Naive B cell (primary cell): ENCODE measurements at places on chromosomes 3 and 15. TPM values are rescaled to one million over a fixed set of nuclear protein-coding genes. Genes with fewer than 3 reads are reported as not detected.
A peak's percentile ranks its signal among the peaks of the same experiment; 100 is the strongest.

Gene PRR20G
- polyA plus RNA-seq: not detected

Gene TPRA1
- 19.9 TPM for polyA plus RNA-seq

Gene IQCH
- polyA plus RNA-seq: not detected

Gene RGMA
- polyA plus RNA-seq: not detected

Gene C3orf22
- polyA plus RNA-seq: not detected

DNA sequence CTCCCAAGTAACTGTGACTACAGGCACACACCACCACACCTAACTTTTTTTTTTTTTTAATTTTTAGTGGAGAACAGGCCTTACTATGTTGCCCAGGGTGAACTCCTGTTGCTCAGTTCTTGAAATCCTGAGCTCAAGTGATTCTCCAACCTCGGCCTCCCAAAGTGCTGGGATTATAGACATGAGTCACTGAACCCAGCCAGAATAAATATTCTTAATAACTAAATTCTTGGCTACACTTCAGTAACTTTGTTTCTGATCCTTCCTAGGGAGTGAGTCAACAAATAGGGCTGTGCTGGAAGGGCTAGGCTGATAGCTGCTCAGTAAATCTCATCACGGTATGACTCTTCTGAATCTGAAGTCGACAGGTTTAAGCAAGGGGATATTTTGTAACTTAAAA is 56.6 kb downstream of the P3H2 start:
- no peak for DNase-seq

- DNase-seq: no peak
These were observed 189.6 kb downstream of the XXYLT1 start for GRCh38 chr3:195081242-195081963.

GRCh38 chr15:78873793-78874765 is 1.4 kb downstream of the MORF4L1 start:
- DNase-seq: no peak

DNA sequence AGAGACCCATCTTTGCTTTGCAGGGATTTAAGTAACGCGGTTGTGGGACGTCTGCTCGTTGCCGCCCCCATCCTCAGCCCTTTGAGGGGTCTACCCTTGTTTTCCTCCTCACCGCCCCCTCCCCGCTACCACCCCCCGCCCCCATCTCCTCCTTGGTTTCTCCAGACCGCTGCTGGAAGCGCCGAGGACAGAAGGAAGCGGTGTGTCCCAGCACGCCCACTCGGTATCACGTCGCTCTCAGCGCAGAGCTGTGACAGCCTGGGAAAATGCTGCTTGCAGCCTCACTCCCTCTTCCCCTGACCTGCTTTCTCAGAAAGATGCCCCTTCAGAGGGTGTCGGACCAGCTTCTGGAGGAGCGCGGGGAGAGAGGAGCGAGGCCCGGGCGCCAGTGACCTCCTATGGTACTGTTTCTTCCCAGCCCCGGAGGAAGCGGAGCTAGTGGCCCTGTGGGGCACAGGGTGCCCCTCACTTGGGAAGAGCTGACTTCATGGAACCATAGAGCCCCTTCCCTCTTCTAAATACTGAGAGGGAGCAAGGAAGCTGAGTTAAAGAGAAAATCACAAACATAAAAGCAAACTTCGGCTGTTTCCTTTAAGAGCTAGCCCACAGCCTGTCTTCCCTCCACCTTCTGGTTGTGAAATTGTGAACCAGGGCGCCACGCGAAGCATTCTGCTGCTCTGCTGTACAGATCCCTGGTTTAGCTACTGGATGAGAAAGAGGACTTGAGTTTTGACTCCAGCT is 698 bp downstream of the IL1RAP start:
- peak; percentile 17 for DNase-seq

GRCh38 chr3:183329543-183329942 is 76.5 kb downstream of the B3GNT5 start:
- no peak for DNase-seq

DNA sequence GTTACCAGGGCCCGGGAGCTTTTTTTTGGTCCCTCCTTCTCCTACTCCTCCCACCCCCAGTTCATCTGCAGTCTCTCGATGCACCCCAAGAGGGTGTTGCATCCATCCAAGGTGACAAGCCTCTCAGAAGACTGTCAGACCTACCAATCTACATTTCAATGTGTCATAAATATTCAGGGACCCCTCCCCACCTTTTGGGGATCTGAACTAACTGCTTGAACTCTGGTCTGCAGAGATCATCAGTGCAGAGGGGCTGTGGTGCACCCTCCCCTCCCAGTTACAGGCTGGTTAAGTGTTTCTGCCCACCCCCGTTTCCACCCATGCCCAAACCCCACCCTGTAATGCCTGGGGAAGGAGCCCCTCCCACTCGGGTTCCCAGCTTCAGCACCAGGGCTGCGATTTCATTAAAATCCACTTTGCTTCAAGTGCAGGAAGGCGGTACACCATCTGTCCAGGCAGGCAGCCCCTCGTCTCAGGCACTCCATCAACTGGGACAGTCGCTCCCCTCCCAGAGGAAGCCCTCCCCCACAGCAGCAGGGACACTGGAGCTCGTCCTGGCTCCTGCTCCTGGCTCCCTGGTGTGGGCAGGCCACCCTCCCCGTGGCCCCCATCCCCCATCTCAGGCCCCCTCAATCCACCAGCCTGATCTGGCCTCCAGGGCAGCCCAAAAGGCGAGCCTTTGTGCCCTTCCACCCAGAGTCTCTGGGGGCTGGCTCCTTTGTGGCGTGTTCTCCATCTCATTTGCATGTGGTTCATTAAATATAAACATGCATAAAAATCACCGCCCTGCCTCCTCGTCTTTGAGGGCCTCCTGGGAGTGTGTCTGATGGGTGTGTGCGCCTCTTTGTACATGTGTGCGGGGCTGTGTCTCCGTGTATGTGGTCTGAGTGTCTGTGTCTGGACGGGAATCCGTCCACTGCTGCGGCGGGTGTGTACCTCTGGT is 32.3 kb downstream of the RNU5B-1 start:
- DNase-seq: no peak

- no peak for DNase-seq
These were observed 22.2 kb downstream of the CFAP100 start for GRCh38 chr3:126416943-126417342.

DNA sequence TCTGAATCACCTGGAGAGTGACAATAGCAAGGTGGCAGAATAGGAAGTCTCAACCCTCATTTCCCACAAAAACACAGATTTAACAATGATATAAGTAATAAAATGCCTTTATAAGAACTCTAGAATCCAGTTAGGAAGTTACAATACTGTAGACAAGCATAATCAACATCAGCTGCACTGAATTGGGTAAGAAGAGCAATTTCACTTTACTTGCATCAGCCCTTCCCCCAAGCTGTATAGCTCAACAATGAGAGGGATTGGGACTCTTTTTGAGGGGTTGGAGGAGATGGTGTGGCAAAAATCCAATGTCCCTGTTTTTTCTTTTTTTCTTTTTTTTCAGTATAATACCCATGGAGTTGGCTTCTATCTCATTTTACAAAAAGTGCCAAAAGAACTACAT is 63.1 kb downstream of the SERP1 start:
- no peak for DNase-seq

DNA sequence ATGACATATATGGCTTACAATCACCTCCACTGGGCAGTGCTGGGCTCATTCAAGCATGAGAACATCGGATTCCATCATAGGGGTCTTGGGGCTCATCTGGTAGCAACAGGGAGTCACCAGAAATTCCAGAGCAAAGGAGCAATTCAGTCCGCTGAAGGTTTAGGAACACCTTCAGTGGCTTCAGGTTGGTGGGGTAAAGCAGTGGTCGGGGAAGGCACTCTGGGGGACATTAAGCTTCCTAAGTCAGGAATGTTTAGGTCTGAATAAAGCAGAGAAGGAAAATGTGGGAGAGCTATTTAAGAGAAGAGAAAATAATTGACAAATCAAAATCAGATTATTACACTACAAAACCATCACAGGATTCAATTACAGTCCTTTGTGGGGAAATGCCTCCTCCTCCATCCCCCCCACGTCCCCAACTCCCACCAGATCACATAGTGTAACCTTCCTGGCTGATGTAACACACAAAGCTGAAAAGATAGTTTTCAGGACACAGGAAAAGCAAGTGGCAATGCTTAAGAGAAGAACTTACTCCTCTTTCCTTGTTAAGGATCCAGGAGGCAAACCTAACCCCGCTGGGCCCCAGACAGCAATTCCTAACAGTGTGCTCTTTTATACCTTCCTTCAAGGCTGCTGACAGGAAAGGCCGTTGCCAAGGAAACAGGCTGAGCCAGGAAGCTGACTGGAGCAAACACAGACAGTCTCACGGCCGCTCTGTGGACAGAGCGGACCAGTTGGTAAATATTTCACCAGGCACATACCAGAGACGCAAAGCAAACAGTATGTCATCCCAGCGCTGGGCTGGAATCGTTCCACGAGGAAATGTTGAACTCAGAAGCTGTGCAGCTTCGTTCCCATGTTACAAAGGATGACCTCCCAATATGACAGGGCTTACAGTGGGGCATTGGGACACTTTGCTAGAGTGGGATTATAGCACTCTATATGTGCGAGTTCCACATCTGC is 57.5 kb upstream of the LMCD1 start:
- DNase-seq: no peak

DNA sequence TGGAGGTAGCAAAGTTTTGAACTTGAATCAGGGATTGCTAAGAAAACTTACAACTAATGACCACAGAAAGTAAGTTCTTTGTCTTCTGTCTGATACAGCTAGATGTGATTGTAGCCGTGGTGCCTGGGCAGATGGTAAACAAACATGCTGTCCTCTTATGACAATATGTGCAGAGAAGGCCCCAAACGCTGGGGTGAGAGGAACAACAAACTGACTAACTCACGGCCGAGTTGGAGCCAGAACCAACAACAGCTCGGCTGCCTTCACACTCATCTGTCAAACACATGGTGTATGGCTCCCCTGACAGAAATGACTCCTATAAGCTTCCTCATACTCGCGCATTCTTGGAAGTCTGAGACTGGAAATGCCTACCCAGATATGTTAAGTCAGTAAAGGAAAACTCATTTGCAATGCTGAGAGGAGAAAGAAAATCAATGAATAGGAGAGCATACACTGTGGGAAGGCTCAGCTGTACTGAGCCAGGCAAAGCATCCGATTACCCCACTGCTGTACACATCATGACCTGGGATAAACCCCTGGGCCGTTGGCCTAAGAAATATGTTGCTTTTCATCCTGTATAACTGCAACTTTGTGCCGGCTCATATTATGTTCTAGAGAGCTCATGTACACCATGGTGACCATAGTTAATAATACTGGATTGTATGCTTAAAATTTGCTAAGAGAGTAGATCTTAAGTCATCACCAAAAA is 5.7 kb downstream of the THBS1 start:
- no peak for DNase-seq

DNA sequence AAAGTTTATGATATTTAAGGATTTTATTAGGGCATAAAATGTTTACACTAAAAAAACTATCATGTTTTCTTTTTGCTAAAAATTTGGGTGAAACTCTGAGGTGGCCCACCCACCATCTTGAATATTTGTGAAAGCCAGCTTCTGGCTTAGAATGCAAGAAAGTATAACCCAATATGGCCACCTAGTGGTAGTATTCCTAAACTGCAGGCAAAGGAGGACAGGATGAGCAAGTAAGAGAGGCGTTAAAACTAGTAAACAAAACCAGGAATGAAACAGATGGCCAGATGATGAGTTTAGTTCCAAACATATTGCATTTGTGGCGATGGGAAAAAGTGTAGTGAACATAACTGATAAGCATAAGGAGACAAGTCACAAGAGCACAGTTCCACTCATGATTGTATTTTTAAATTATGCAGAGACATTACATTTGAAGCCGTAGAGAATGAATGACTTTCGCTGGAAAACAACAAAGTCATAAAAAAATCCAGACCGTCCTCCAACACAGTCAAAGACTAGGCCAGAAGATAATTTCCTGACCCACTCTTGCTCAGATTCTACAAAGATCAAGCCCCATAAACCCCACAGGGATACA is 103.3 kb upstream of the PRTG start:
- peak; percentile 26 for DNase-seq

- no peak for DNase-seq
These were observed 159.8 kb upstream of the CTDSPL start for GRCh38 chr3:37701734-37702433.

DNA sequence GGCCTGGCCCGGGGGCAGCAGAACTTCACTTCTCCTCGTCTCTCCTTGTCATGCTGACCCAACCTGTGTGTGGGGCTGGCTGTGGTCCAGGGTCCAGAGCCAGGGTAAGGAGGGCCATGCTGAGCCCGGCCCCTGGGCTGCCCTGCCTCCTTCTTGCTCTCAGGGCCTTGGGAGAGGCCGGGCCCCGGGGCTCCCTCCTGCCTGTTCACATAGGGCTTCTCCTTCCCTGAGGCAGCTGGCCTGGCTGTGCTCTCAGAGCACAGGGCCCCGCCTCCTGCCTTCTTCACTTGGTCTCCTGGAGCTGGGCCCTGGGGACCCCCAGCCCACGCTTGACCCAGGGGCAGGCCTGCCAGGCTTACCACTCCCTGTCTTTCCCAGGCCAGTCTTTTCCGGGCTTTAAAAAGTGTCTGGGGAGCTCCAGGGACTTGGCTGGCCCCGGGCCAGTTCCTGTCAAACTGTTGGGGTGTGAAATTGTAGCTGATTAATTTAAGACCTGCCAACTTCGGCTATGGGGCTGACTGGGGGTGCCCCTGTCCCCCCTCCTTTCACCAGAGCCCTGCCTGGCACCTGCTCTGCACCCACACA is 11.8 kb downstream of the PLXNA1 start:
- DNase-seq: no peak

- no peak for DNase-seq
These were observed 365.2 kb upstream of the AGTR1 start for GRCh38 chr3:148332509-148332908.

DNA sequence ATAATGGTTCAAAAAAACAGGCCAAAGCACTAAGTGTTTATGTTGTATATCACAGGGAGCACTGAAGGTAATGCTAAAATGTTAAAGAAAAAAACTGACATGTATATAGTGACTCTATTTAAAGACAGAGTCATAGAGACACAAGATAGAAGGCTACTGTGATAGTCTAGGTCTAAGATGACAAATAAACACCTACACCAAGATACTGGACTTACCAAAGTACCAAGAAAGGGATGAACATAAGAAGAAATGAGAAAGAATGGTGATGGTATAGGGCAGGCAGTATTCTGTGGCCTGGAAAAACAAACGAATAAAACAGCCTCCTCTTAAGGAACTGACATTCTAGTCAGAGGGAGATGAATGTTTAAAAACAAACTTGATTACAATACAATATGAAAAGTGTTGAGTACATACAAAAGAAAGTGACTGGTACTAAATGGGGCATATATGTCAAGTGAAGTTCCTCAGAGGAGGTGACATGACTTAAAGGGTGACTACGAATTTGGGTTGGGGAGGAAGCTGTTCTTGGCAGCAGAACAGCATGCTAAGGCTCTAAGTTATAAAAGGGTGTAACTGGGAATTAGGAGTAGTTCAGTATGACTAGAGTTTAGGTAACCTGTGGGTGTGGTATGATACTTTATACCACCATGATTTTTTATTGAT is 5.9 kb downstream of the ABHD10 start:
- DNase-seq: no peak
